ENCODE measurements at places on chromosomes 5 and 9. TPM values are rescaled to one million over a fixed set of nuclear protein-coding genes. Genes with fewer than 3 reads are reported as not detected.

- DNase-seq: no peak
Observed at GRCh38 chr9:130665431-130666392, 1.3 kb downstream of the PRDM12 start.

DNA sequence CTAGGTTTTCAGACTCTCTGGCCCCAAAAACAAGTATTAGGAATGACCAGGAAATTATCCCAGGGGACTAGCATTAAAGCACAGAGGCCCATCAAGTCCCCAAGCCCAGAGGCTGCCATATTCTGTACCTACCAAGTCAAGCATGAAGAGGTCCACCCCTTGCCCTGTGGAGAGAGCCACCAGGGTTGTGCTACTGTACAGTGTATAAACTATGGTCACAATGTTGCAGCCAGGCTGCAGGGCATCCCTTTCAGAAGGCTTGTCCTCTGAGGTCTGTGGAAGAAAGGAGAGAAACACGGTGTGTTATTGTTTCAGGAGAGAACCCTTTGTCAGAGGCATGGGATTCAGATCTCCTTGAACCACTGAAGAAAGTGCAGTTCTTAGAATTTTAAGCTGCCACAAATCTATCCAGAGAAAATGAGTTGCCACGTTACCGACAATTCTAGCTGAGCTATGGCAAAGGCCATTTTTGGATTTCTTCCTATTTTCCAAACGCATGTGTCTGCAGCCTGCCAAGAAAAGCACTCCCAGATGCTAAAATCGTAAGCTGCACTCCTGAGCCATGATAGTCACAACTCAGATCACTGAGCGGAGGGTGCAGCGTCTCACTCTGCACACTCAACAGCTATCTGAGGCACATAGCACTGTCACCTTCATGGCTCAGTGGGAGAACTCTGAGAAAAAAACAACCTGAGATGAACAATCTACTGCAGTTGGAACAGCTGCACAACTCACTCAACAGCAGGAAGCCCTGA lies 45.5 kb upstream of the SPATA31E1 start:
- DNase-seq: no peak

DNA sequence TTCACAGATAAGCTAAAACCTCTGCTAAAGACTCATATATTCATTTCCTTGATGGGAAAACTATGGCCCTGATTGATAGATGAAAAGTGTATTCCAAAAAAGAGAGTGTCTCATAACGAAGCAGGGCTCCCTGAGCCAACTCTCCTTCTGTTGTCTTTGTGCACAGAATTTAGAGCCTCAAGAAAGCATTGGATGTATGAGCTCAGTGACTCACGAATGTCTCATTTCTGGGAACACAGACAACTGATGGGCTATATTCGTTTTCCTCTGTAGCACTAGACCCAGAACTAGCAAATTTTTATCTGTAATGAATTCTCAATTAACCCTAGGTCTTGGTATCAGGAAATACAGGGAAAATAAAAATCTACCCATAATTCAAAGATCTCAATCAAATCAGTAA lies 88.4 kb downstream of the LMNB1 start:
- no peak for DNase-seq

- no peak for DNase-seq
Observed at GRCh38 chr5:76303921-76304320, 99.2 kb upstream of the IQGAP2 start.

- no peak for DNase-seq
Observed at GRCh38 chr9:91243029-91243428, 118.7 kb downstream of the AUH start.

The LAMC3 gene
- 3.5 TPM for total RNA-seq

The CSF1R gene
- total RNA-seq: 8.7 TPM
